GM13977 (cell line): ENCODE measurements at places on chromosomes 6 and 20.

DNA sequence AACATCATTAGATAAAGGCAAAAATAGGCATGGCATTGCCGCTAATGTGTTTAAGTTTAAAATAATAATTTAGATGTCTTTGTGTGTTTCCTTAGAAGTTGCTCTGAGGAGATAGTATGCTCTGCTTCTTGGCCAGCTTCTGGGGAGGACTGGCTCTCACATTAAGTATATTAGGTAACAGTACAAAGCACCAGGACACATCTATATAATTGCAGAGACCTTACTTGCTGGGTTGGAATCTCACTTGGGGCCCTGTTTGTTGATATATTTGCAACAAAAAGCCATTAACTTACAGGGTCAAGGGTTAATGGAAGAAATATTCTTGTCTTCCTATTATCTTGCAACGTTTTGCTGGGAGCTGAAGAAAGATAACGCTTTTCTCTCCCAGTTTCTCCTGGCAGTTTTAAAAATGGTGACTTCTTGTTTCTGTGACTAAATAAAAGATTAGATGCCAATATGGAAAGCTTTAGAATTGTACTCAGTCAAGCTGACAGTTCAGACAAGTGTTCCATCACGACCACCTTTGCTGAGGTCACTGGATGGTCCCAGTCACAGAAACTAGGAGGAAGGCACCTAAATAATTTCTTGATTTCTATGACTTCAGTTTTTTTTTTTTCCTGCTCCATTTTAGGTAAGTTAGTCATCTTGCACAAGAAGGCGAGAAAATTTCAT, 462.3 kb upstream of the FLRT3 start:
- no peak for DNase-seq

GRCh38 chr6:85049282-85049681, 284.9 kb upstream of the TBX18 start:
- DNase-seq, result no peak

- no peak for DNase-seq
These were observed 9.5 kb upstream of the IGF2R start for GRCh38 chr6:159959165-159959975.

GRCh38 chr20:15834857-15835256, 738.4 kb downstream of the KIF16B start:
- DNase-seq, result no peak

DNA sequence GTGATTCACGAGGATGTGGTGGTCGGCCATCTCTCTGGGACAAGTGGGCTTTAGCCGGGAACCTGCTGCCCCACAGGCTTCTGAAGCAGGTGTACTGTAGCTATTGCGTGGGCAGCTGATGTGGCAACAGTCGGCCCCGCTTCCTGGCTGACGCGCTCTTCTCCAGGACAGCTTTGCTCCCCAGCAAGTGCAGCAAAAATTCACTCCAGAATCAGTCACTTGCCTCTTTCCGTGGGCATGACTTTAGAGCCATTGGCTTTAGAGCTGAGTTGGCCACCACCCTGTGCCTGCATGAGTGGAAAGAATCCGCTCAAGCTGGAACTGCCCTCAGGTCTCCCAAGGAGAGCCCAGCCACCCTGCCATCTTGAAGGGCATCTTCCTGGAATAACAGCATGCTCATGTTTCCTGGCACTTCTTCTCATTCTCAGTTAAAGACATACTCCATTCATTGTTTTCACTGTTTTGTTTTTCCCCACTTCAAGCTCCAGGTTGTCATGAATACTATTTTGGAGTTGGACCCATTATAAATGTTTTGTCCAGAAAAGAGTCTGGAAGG, 178.3 kb downstream of the ZDHHC14 start:
- no peak for DNase-seq

- no peak for DNase-seq
These were observed 47.0 kb downstream of the GOPC start for GRCh38 chr6:117555262-117555849.

DNA sequence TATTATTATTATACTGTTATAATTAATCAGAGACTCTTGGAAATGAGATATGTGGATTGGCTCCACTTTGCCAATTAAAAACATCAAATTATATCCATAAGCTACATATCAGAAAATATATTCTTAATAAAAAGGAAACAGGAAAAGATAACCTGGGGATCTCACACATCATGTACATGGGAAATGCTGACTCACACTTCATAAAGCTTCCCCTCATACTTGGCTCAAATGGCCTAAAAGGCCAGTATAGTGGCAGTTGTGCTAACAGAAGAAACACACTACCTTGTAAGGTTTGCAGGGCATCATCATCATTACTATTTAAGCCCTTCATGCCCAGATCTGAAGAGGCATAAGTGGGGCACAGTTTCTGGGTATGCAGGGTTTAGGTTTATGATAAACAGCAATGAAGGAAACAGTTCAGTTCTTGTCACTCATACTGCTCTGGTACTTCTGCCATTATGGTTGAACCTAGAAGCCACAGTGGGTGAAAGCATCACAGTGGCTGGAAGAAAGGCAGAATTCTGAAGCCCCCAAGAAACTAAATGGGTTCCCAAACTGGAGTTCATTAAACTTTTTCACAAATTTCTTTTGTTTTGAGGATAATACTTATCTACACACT, 60.6 kb downstream of the BTBD9 start:
- no peak for DNase-seq

GRCh38 chr20:32077190-32077589, 25.1 kb downstream of the HCK start:
- DNase-seq, result no peak

DNA sequence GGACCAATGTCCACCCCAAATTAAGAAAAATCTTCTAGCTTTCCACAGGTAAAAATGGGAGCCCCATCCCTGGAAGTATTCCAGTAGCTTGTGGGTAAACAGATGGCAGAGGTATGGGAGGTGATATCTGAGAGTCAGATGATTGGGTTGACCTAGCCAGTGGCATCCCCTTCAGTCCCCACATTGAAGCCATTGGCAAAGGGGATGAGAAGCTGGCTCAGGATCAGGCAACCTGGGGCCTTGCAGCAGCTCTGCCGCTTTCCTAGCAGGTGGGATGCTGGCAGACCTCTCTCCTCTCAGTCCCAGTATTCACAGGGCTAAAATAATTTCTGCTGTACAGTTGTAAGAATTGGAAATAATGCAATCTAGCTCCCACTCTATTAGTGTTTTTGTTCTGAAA, 108.9 kb upstream of the KCNG1 start:
- no peak for DNase-seq

- no peak for DNase-seq
These were observed 139.4 kb upstream of the AKAP12 start for GRCh38 chr6:151100326-151100725.

DNA sequence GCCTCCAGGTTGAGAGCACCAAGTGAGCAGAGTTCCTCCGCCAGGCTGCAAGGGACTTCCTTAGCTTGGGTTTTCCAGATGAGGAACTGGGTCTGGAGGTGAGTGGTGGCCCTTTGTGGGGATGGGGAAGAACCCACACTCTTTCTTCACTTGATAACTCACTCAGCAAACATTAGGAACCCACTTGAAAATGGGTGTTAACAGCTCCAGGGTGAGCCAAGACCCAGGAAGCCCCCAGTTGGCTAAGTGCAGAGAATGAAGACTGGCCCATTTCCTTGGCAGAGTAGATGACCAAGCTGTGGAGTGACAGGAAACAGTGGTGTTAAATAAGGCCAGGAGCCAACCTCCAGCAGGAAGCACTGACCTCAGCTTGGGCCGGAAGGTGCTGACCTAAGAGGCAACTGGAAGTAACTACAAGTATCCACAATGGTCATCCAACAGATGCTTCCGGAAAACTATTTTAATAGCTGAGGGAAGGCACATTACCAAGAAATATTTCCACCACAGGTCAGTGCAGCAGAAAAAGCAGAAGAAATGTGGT, 22.7 kb downstream of the MRPL14 start:
- DNase-seq, result no peak
